ENCODE measurements at places on chromosomes 16 and 17.
A peak's percentile ranks its signal among the peaks of the same experiment; 100 is the strongest.

- DNase-seq: peak; percentile 37
These were observed 56.8 kb downstream of the BEAN1 start for GRCh38 chr16:66483689-66484452.

DNA sequence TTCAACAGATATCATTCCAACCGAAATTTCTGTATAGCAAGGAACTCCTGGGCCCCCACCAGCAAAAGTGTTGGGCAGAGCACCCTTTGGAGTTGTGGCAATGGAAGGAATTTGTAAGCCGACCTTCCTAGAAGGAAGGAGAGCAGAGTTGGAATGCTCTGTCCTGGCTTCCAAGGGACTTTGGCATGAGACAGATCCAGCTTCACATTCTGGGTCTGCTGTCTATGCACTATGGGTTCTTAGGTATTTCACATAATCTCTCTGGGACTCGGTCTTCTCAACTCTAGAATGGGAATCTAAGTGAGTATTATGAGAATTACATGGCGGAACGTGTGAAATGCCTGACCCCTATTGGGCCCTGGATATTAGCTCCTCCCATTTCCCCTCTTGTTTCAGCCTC lies 63.2 kb upstream of the MARCHF10 start:
- DNase-seq: no peak

DNA sequence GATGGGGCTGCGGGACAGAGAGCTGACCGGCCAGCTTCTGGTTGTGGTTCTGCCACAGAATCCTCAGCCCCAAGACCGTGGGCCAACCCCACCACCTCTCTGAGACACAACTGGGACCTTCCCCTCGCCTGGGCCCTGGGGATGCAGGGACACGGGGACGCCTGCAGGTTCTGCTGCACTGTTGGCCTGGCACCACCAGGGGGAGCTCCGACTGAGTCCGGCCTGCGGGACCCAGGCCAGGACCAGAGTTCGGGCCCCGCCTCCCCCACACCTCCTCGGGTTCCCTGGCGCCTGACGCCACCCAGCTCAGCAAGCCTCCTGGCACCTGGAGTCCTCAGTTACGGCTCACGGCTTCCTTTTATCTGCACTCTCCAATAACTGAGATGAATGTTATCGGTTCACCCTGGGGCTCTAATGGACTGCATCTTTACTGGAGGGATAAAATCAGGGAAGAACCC lies 27.3 kb downstream of the TBC1D16 start:
- no peak for DNase-seq

GRCh38 chr17:7254511-7254910 lies 2.5 kb downstream of the ELP5 start:
- no peak for DNase-seq

DNA sequence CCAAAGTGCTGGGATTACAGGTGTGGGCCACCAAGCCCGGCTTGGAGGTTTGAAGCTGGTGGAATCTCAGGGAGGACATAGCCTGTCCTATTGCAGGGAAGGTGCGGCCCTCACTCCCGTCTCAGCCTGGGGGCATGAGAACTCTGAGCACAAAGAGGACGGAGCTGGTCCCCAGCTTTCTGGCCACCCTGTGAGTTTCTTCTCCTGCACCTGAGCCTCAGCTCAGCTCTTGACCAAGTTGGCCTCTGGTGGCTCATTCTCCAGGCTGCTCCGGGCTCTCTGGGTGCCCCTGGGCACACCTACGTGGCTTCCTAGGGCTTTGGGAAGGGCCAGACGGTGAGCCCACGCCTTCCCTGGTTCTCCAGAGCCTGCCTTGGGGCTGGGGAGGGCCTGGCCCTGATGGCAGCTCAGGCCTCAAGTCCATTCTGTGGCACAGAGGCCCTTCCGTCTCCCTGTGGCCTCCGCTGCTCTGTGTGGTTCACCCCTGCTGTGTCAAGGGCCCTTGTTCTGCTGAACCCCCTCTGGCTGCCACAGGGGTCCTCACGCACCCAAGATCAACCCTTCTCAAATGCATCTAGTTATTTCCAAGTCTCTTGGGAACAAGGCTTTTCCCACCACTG lies 6.9 kb upstream of the FASN start:
- no peak for DNase-seq

- DNase-seq: no peak
These were observed 337.1 kb downstream of the MAF start for GRCh38 chr16:79263425-79263824.

GRCh38 chr16:4204521-4204920 lies 37.4 kb downstream of the SRL start:
- no peak for DNase-seq

- no peak for DNase-seq
These were observed 632 bp downstream of the CYBC1 start for GRCh38 chr17:82449883-82450356.

- no peak for DNase-seq
These were observed 46.1 kb upstream of the BPTF start for GRCh38 chr17:67779098-67779672.

All from urinary bladder (tissue), 4 donors.